ENCODE measurements at places on chromosomes 1 and 21. TPM values are rescaled to one million over a fixed set of nuclear protein-coding genes. Genes with fewer than 3 reads are reported as not detected.

Gene C8A
- total RNA-seq, result not detected

Gene RAB42
- 8.8 TPM for total RNA-seq

Gene FCMR
- total RNA-seq, result not detected

Gene RIPPLY3
- total RNA-seq, result not detected

Gene GJC2
- total RNA-seq, result 5.0 TPM

Gene POU3F1
- total RNA-seq, result under 0.01 TPM

- DNase-seq, result peak; percentile 56
These were observed 21.5 kb upstream of the STMN1 start for GRCh38 chr1:25927521-25928265.

- DNase-seq, result no peak
These were observed at the start of gene PLD5 for GRCh38 chr1:242524571-242525359. Gene PLD5 (minus strand): TSS chr1:242524697.

- no peak for DNase-seq
These were observed 40.9 kb downstream of the STX6 start for GRCh38 chr1:180981596-180982387.

GRCh38 chr1:77473690-77474089 lies 191.9 kb downstream of the AK5 start:
- DNase-seq, result peak; percentile 73

DNA sequence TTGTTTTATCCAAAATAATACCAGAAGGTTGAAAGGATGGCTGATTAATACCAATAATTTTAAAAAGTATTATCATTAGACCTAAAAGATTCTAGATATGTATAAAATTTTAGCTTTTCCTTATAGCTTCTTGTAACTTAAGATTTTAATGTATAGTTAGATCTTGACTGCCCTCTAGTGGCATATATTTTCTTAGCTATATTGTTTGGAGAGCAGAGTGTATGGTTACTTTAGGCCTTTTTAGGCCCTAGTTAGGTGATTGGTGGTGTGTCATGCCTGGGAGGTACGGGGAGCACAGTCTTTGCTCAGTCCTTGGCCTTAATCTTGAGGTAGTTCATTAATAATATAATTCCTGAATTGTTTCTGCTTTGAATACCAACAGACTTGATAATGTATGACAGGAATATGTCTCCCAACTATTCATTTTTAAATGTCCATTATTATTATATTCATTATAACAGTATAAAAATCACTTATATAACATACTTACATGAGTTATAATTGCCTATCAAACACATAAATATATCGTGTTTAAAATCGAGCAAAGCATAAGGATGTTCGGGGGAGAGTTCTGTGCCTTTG lies 328.4 kb downstream of the ZP4 start:
- DNase-seq, result peak; percentile 74

GRCh38 chr1:5570931-5571330 lies 421.3 kb downstream of the NPHP4 start:
- DNase-seq, result no peak

DNA sequence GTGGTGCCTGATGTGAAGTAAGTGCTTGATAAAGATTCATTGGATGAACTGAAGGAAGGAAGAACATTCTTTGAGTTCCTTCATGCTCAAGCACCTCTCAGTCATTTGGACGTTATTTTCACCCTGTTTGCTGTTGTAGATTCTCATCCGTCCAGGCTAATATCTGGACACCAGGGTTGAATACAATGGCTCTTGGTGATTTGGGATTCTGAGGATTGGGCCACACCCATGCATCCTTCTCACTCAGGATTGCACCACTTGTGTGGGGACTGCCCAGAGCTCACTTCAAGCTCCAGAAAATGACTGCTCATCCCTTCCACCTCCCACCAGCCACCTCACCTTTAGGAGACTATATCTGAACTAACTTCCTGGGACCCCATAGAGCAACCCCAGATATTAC lies 117.1 kb upstream of the IPO9 start:
- DNase-seq, result no peak

- no peak for DNase-seq
These were observed 187.9 kb downstream of the DAB1 start for GRCh38 chr1:57235730-57236510.

- no peak for DNase-seq
These were observed 207.3 kb downstream of the FOXD2 start for GRCh38 chr1:47645151-47645550.

DNA sequence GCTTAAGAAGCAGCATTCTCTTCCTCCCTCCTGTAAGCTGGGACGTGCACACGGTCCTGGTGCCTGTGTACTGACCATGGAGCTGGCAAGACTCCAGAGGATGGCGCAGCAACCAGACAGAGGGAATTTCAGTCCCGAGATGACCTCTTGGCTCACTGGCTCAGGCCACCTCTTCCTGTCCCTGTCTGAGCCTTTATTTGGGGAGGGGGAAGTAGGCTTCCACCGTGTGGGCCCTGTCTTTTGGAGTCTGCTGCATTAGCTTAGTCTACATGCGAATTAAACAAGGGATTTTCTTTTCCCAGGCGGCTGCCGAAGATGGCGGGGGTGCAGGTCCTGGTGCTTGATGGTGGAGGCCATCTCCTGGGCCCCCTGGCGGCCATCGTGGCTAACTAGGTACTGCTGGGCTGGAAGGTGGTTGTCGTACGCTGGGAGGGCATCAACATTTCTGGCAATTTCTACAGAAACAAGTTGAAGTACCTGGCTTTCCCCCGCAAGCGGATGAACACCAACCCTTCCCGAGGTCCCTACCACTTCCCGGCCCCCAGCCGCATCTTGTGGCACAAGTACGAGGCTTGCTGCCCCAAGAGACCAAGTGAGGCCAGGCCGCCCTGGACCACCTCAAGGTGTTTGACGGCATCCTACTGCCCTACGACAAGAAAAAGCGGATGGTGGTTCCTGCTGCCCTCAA lies 10.2 kb downstream of the IL24 start:
- DNase-seq, result peak; percentile 38

- DNase-seq, result no peak
These were observed 119.6 kb downstream of the NR5A2 start for GRCh38 chr1:200147094-200147493.

DNA sequence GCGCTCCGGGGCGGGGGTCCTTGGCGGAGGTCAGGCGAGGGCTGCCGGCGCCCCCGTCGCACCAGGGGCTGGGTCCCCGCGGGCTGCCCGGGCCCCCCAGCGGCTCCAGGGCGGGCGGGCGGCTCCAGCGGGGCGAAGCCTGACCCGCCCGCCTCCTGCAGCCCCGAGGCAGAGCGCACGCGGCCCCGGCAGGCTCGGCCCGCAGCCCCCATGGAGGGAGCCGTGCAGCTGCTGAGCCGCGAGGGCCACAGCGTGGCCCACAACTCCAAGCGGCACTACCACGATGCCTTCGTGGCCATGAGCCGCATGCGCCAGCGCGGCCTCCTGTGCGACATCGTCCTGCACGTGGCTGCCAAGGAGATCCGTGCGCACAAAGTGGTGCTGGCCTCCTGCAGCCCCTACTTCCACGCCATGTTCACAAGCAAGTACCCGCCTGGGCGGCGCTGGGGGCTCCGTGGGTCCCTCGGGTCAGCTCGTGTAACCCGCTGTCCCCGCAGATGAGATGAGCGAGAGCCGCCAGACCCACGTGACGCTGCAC lies 817 bp downstream of the KLHL17 start:
- peak; percentile 30 for DNase-seq

DNA sequence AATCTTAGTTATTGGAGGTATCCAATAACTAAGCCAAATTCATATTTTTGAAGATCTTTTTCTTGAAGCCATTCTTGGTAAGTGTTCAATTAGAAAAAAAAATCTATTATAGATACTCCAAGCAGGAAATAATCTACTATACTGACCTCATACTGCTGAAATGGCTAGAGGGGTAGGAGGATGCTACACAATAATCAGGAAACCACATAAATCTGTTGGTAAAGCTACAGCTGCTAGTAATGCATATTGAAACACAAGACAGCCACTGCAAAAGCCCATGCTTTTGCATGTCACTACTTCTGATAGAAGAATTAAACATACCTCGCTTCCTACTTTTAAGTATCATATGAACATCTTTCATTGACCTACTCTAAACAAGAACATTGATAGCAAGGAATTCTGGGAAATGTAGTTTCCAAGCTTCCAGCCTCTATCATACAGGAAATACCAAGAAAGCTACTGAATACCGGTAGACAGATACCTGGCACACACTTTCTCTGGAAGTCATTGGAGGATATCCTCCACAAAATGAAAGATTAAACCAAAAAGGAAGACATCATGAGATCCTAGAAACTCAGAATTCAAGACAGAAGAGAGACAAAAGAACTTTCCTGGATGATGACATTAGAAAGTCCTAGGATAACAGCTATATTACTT lies 103.0 kb upstream of the VAV3 start:
- DNase-seq, result peak; percentile 21

DNA sequence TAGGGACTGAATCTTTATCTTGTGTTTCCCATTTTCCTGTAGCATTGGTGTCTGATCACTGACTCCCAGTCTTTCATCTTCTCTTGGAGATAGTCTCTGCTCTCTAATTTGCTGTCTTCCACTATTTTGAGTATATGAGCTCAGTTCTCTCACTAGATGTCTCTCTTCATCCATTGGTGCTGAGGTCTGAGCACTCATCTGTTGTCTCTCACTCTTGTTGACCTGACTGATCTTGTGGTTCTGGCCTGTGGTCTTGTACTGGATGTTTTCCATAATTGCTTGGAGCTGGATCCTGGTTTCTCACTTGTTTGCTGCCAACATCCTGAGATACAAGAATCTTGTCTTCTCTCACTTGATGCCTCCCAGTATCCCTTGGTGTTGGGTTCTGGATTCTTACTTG lies 25.1 kb upstream of the S100A11 start:
- DNase-seq, result no peak

- DNase-seq, result no peak
These were observed 567.2 kb downstream of the SMYD3 start for GRCh38 chr1:245939756-245940345.

DNA sequence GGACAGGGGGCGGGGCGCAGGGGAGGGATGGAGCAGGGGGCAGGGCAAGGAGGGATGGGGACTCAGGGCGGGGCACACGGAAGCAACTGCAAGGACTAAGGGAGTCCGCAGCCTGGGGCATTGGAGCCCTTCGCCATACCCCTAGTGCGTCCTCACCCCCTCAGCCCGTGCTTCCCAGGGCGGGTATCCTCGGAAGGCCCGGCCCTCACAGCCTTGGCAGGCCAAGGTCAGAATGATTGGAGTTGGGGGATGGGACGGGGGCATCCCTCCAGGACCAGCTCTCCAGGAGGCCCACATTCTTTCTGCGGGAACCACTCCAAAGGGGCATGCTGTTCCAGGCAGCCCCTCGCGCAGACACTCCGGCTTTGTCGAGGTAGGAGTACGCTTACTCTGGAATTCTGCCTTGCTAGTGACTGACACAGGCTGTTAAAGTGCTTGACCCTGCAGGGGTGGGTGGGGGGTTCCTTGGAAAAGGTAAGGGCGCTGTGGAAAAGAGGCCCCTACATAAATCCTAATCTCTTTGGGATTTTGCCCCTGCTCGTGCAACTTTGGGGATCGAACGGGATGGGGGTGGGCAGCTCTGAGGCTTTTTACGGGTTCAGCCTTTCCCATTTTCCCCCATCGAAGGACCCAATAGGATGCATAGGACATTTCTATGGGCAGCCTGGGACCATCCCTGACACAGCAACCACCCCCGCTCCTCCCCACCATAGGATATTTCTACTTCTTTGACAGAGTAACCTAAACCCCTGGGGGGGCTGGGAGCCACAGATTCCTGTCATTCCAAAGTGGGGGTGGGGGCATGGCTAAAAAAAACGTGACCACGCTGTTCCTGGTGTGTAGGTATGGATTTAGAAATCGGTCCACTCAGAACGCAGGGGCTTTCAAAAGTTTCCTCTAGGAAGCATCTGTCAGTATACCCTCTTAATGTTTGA lies 738 bp upstream of the TRIM11 start:
- no peak for DNase-seq
